ENCODE measurements at places on chromosomes 3 and 15. TPM values are rescaled to one million over a fixed set of nuclear protein-coding genes. Genes with fewer than 3 reads are reported as not detected.

- H3K4me3 ChIP-seq = no peak overlapping the region
- H3K4me1 ChIP-seq = no peaks in the 10 kb centered on the region
- no peaks in the 10 kb centered on the region for H3K27me3 ChIP-seq
- H3K36me3 ChIP-seq = no peaks in the 10 kb centered on the region
- DNase-seq = no peak
- H3K27ac ChIP-seq = no peak overlapping the region
These were observed 789.0 kb upstream of the ROBO1 start for GRCh38 chr3:80556763-80557162.

MYRIP gene
- polyA plus RNA-seq = 0.15 TPM

SLCO3A1 gene
- 9.6 TPM for polyA plus RNA-seq

DNA sequence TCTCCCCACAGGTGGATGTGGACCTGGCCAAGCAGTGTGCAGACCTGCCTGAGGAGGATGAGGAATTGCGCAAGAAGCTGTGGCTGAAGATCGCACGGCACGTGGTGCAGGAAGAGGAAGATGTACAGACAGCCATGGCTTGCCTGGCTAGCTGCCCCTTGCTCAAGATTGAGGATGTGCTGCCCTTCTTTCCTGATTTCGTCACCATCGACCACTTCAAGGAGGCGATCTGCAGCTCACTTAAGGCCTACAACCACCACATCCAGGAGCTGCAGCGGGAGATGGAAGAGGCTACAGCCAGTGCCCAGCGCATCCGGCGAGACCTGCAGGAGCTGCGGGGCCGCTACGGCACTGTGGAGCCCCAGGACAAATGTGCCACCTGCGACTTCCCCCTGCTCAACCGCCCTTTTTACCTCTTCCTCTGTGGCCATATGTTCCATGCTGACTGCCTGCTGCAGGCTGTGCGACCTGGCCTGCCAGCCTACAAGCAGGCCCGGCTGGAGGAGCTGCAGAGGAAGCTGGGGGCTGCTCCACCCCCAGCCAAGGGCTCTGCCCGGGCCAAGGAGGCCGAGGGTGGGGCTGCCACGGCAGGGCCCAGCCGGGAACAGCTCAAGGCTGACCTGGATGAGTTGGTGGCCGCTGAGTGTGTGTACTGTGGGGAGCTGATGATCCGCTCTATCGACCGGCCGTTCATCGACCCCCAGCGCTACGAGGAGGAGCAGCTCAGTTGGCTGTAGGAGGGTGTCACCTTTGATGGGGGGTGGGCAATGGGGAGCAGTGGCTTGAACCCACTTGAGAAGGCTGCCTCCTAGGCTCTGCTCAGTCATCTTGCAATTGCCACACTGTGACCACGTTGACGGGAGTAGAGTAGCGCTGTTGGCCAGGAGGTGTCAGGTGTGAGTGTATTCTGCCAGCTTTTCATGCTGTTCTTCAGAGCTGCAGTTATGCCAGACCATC is 8.6 kb downstream of the VPS18 start:
- no peaks in the 10 kb centered on the region for H3K27me3 ChIP-seq
- H3K4me3 ChIP-seq = no peak overlapping the region
- no peak overlapping the region for H3K27ac ChIP-seq
- no peak for DNase-seq

DNA sequence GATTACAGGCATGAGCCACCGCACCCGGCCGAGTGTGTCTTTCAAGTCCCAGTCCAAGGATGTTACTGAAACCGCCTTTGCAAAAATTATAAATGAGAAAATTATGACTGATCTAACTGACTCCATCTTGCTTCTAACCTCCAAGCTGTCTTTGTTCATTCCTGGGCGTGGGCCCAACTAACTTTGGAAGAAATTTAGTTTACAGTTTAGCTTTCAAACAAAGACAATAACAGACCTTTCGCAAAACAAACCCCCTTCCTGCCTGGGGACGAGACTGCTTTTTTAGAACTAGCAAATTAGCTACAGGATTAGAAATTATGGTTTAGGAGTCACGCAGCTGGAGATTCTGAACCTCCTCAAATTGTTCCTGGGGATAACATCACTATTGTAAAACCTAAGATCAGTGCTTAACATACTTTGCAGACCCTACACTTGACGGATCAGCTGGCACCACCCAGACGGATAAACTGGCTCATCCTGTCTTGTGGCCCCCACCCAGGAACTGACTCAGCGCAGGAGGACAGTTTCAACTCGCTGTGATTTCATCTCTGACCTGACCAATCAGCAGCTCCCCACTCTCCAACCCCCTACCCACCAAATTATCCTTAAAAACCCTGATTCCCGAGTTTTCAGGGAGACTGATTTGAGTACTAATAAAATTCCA is 23.8 kb downstream of the NANOGP8 start:
- no peak overlapping the region for H3K4me3 ChIP-seq
- H3K4me1 ChIP-seq = no peaks in the 10 kb centered on the region
- H3K27me3 ChIP-seq = no peaks in the 10 kb centered on the region

- no peaks in the 10 kb centered on the region for H3K36me3 ChIP-seq
- no peaks in the 10 kb centered on the region for H3K27me3 ChIP-seq
- peak; percentile 81 for DNase-seq
- no peak overlapping the region for H3K27ac ChIP-seq
These were observed 1.3 kb downstream of the ZNF710 start for GRCh38 chr15:90002428-90002844.

SEMA6D gene
- polyA plus RNA-seq = 6.8 TPM

- no peaks in the 10 kb centered on the region for H3K4me1 ChIP-seq
- no peak overlapping the region for H3K4me3 ChIP-seq
- H3K27me3 ChIP-seq = no peaks in the 10 kb centered on the region
These were observed 45.8 kb downstream of the PCNP start for GRCh38 chr3:101619734-101620133.

- H3K27ac ChIP-seq = no peak overlapping the region
- peak; percentile 81 for DNase-seq
- no peaks in the 10 kb centered on the region for H3K27me3 ChIP-seq
- H3K4me3 ChIP-seq = peak overlapping the region; percentile 65
- no peaks in the 10 kb centered on the region for H3K36me3 ChIP-seq
These were observed 1.4 kb downstream of the DVL3 start for GRCh38 chr3:184156522-184156955.

TRH gene
- polyA plus RNA-seq = not detected

ILDR1 gene
- 0.28 TPM for polyA plus RNA-seq

GRCh38 chr15:64389036-64389435 is 1.4 kb downstream of the TRIP4 start:
- H3K36me3 ChIP-seq = no peaks in the 10 kb centered on the region
- no peak overlapping the region for H3K4me3 ChIP-seq
- H3K27me3 ChIP-seq = no peaks in the 10 kb centered on the region
- no peak for DNase-seq
- H3K4me1 ChIP-seq = peaks cover 3% of the 10 kb centered on the region

GRCh38 chr3:185936273-185936629 is 1.6 kb downstream of the TRA2B start:
- no peaks in the 10 kb centered on the region for H3K27me3 ChIP-seq
- no peaks in the 10 kb centered on the region for H3K36me3 ChIP-seq
- peak overlapping the region; percentile 85 for H3K4me3 ChIP-seq

RAB6B gene
- polyA plus RNA-seq = 0.59 TPM

- no peak overlapping the region for H3K4me3 ChIP-seq
- no peak overlapping the region for H3K27ac ChIP-seq
- peak; percentile 35 for DNase-seq
These were observed 47.5 kb downstream of the ALDH1L1 start for GRCh38 chr3:126132751-126133511.

GRCh38 chr3:10876661-10877060 is 60.6 kb downstream of the SLC6A11 start:
- no peaks in the 10 kb centered on the region for H3K36me3 ChIP-seq
- no peak overlapping the region for H3K4me3 ChIP-seq
- no peaks in the 10 kb centered on the region for H3K4me1 ChIP-seq
- DNase-seq = no peak
- H3K27me3 ChIP-seq = no peaks in the 10 kb centered on the region
- H3K27ac ChIP-seq = no peak overlapping the region

SLC27A2 gene
- polyA plus RNA-seq = not detected

EXD1 gene
- not detected for polyA plus RNA-seq

DNA sequence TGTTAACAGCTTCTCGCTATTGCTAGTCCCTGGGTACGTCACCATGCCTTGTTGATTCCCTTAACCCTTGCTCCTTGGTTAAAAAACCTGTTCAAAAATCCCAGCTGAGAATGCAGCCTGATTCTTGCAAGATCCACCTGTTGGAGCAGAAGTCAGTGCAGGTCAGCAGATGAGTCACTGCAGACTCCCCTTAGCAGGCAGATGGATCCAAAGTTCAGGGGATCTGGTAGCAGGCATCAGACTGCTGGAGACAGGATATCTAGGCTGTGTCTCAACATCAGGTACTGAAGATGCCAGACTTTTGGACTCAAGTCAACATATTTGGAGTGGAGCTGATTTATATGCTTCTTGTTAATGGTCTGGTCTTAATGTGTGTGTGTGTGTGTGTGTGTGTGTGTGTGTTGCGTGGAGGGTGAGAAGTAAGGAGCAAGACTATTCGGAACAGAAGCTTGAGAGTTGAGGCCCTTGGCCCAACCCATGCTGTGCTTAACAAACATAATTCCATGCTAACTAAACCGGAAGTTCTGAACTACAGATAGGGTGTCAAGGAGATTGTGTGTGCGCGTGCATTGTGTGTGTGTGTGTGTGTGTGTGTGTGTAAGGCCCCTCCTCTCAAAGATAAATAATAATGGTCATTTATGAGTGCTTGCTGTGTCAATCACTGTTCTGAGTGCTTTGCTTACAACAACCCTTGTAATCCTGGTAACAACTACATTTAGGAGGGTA is 1.0 kb upstream of the C3orf52 start:
- H3K4me3 ChIP-seq = no peak overlapping the region
- DNase-seq = no peak
- H3K27me3 ChIP-seq = no peaks in the 10 kb centered on the region
- peaks cover 3% of the 10 kb centered on the region for H3K4me1 ChIP-seq
- H3K36me3 ChIP-seq = no peaks in the 10 kb centered on the region

- DNase-seq = no peak
- no peaks in the 10 kb centered on the region for H3K36me3 ChIP-seq
- H3K27me3 ChIP-seq = no peaks in the 10 kb centered on the region
- no peak overlapping the region for H3K4me3 ChIP-seq
- H3K27ac ChIP-seq = no peak overlapping the region
- no peaks in the 10 kb centered on the region for H3K4me1 ChIP-seq
These were observed 168.8 kb downstream of the DCLK3 start for GRCh38 chr3:36595511-36595910.

ACOX2 gene
- polyA plus RNA-seq = 10.6 TPM

- H3K4me1 ChIP-seq = no peaks in the 10 kb centered on the region
- no peak overlapping the region for H3K4me3 ChIP-seq
- DNase-seq = no peak
- H3K36me3 ChIP-seq = no peaks in the 10 kb centered on the region
- no peaks in the 10 kb centered on the region for H3K27me3 ChIP-seq
These were observed 197.6 kb downstream of the MINAR1 start for GRCh38 chr15:79629687-79630086.

DNA sequence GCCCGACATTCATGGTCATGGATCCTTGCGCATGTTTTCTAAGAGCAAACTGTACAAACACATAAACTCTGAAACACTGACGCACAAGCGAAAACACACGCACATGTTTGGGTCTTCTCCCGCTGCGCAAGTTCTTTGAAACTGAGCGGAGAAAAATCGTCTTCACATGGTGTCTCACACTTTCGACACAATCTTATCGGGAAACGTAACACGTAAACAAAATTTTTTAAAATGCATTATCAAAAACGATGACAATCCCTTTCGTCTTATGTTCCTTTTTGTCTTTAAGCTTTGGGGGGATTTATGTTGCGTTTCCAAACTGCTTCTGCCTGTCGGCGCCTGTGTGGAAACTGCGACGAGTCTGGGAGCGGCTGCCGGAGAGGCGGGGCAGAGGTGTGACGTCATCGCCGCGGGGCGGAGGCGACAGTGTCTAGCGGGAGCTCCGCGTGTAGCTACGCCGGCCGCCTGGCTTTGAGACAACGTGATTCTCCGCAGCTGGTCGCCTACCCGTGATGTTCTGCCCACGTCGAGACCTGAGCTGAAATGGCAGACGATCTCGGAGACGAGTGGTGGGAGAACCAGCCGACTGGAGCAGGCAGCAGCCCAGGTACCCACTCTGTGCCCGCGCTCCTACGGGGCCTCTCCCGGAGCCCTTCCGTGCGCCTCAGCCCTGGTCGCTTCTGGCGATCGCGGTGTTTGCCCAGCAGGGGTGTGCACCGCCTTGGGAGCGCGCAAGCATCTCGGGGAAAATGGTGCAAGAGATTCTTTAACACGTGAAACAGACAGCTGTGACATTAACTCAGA is at the start of gene CMSS1:
TSS of gene CMSS1 (plus strand) at position 426 of the 804 bp plus-strand sequence.
- H3K4me1 ChIP-seq = no peaks in the 10 kb centered on the region
- no peak within 1 kb of the TSS for H3K27ac ChIP-seq
- H3K27me3 ChIP-seq = no peaks in the 10 kb centered on the region

- H3K4me1 ChIP-seq = no peaks in the 10 kb centered on the region
- H3K4me3 ChIP-seq = no peak overlapping the region
- no peaks in the 10 kb centered on the region for H3K36me3 ChIP-seq
These were observed 4.9 kb upstream of the IQCF1 start for GRCh38 chr3:51908026-51908425.

DNA sequence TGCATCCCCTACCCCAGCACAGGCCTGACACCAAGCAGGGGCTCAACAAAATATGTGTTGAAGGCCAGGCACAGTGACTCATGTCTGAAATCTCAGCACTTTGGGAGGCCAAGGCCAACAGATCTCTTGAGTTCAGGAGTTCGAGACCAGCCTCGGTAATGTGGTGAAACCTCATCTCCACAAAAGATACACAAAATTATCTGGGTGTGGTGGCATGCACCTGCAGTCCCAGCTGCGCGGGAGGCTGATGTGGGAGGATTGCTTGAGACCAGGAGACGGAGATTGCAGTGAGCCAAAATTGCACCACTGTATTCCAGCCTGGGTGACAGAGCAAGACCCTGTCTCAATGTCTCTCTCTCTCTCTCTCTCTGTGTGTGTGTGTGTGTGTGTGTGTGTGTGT is 30.7 kb upstream of the CYP11A1 start:
- no peak overlapping the region for H3K27ac ChIP-seq
- H3K36me3 ChIP-seq = no peaks in the 10 kb centered on the region
- H3K4me3 ChIP-seq = no peak overlapping the region
- no peaks in the 10 kb centered on the region for H3K4me1 ChIP-seq
- H3K27me3 ChIP-seq = no peaks in the 10 kb centered on the region
- no peak for DNase-seq

- no peak overlapping the region for H3K4me3 ChIP-seq
- no peaks in the 10 kb centered on the region for H3K36me3 ChIP-seq
- no peaks in the 10 kb centered on the region for H3K27me3 ChIP-seq
These were observed 355.2 kb downstream of the FOXP1 start for GRCh38 chr3:71228156-71228866.

CD200 gene
- polyA plus RNA-seq = 31.7 TPM

DNA sequence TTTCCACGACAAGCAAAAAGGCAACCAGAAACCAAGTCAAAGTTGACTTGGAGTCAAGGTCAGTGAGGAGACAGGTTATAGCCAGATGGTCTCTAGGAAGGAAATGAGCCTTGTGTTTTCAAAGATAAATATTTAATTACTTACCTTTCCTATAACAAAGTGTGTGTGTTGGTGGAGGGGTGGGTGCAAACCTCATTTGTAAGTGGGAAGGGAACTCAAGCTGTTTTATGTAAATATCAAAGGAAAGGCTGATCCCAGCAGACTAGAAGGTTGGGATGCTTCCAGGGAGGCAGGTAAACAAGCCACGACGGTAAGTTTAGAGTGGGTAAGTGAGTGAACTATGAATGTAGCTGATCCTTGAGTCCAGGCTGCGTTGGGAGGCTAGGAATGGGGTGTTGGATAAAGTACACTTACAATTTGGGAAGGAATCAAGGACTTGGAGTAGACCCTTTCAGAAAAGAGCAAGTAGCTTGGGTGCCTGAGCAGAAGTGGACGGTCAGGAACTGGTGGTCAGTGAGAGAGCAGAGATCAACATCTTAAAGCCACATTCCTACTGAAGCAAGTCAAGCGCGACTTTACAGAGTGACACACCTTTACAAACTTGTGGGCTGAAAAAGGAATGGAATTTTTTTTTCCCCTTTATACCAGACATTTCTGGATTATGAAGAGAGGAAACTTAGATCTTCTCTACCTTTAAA is 82.0 kb upstream of the TBL1XR1 start:
- no peak overlapping the region for H3K27ac ChIP-seq
- DNase-seq = no peak
- no peaks in the 10 kb centered on the region for H3K27me3 ChIP-seq
- no peak overlapping the region for H3K4me3 ChIP-seq

Data from aorta (tissue), 5 donors.